ENCODE measurements at places on chromosomes 6 and 20.

GRCh38 chr6:164749221-164750064 lies 560.0 kb downstream of the C6orf118 start:
- peak; percentile 1 for DNase-seq

- DNase-seq, result no peak
These were observed 139.9 kb downstream of the MYB start for GRCh38 chr6:135320721-135321621.

GRCh38 chr6:15458021-15458459 lies 204.8 kb downstream of the DTNBP1 start:
- DNase-seq, result no peak

DNA sequence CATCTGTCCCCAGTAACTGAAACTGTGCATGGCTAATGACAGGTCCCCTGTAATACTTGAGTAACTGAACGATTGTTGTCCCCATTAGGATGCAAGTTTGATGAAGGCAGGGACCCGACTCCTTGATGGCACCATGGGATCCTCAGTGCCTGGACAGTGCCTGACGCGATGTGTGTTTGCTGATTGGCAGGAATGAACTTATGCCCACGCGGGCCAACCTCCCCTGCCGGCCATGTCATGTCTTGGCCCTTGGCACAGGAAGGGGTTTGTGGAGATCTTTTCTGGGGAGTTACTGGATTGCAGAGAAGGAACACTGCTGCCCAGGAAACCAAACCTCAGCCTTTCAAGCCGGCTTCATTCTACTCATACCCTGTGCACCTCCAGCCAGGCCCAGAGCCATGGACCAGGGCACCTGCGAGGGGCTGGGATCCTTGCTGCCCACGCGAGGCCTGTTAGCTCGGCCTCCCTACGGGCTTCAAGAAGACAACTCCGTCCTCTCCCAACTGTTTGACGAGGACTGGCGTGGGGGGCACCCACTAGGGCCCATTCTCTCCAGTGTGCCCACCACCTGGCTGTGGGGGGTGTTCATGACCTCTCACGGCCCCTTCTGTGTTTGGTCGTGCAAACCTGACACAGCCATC lies 147.8 kb downstream of the ZMYND8 start:
- DNase-seq, result no peak

DNA sequence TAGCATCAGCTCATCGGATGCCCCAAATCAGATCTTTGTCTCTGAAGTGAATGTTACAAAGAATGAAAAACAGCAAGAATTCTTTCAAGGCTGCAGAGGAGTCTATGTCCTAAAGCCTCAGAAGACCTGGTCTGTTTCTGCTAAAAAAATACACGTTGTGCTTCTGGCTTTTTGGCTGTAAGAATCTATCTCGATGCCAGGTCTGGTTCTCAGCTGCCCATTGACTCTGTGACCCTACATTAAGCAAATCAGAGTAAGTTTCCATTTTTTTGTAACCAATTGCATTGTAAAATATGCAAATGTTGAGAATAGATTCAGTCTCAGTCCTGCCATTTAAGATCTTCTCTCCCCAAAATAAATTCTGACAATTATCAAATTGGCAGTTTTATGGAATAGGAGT lies 705.4 kb downstream of the RFPL4B start:
- no peak for DNase-seq

DNA sequence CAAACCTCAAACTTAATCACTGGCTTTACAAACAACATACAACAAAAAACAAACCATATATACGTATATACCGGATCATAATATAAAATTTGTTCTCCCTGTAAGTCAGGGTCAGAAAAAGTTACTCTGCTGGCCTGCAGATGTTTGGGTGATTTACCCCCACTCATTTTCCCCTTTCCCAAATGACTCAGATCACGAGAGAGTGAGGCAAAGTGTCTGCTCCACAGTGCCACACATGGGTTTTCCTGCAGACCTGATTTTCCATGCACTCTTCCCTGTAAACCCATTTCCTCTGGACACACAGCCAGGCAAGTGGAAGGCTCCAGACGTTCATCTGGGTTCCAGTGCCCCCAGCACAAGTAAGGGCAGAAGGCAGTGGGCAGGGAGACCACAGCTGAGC lies 23.5 kb downstream of the GFOD1 start:
- DNase-seq, result no peak

GRCh38 chr6:7806711-7807110 lies 80.8 kb downstream of the BMP6 start:
- DNase-seq, result peak; percentile 32

DNA sequence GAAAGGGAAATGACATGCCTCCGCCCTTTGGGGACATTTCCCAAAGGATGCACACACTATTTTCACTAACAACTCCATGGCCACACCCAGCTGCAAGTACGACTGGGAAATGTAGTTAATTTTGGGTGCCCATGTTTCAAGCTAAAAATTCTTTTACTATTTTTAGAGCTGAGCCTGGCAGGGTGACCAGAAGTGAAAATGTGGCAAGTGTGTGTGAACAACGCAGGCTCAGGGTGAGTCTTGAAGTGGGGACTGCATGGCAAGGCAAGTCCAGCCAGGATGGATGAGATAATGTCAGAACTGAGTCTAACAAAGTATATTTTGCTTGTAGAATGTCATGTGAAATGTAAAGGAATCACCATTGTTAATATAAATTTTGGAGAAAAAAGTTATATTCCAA lies 17.0 kb upstream of the CD109 start:
- no peak for DNase-seq

DNA sequence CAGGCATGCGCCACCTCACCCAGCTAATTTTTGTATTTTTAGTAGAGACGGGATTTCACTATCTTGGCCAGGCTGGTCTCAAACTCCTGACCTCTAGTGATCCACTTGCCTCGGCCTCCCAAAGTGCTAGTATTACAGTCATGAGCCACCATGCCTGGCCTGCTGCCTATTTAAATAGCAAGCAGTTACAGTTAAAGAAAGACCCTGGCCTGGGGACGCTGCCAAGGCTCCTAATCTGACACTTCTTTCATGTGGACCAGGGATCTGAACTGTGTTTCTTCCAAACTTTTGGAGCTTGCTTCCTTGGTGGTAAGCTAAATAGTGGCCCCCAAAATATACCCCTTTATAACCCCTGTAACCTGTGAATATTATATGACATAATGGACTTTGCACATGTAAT lies 15.3 kb downstream of the PPARD start:
- no peak for DNase-seq

GRCh38 chr20:2485661-2486060 lies 15.1 kb upstream of the SNRPB start:
- no peak for DNase-seq

DNA sequence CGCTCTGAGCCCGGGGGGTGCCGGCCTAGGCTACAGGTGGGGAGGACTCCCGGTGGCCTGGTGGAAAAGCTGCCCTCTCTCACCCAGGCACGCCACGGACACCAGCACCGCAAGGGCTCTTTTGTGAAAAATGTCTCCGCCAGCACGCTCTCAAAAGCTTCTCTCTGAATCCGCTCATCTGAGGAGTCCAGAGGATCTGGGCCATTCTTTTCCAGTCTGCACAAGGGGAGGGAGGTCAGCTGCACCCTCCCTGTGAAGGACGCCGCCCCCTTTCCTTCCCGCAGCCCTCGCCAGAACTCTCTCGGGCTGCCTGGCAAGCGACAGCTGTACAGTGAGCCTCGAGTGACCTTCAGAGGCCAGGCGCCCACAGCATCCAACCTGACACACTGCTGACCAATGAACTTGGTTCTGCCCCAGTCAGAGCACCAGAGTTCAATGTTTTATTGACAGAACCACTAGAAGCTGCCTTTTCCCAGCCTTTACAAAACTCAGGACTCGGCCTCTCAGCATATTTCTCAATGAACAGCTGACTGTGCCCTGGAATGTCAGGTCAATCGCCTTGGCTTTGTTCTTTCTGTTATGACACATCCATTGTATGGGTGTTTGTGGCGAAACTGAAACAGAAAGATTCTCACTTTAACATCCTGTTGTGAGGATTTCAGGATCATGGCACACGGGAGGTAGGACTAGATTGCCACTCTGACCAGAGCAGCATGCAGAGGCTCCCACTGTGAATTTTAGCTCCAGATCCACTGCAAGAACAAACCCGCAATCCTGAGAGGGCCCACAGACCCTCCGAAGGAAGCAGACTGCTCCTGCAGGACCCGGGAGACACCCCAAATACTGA lies 26.7 kb downstream of the SERPINB9 start:
- DNase-seq, result peak; percentile 91

GRCh38 chr20:25139029-25139705 lies 56.3 kb upstream of the ENTPD6 start:
- DNase-seq, result peak; percentile 42

GRCh38 chr6:6942831-6943230 lies 164.9 kb upstream of the RREB1 start:
- no peak for DNase-seq

- DNase-seq, result no peak
These were observed at the start of gene SLC17A9 for GRCh38 chr20:62952373-62952967. SLC17A9 (plus strand) TSS chr20:62952709; CDS start chr20:62952831, 122 bp downstream.

DNA sequence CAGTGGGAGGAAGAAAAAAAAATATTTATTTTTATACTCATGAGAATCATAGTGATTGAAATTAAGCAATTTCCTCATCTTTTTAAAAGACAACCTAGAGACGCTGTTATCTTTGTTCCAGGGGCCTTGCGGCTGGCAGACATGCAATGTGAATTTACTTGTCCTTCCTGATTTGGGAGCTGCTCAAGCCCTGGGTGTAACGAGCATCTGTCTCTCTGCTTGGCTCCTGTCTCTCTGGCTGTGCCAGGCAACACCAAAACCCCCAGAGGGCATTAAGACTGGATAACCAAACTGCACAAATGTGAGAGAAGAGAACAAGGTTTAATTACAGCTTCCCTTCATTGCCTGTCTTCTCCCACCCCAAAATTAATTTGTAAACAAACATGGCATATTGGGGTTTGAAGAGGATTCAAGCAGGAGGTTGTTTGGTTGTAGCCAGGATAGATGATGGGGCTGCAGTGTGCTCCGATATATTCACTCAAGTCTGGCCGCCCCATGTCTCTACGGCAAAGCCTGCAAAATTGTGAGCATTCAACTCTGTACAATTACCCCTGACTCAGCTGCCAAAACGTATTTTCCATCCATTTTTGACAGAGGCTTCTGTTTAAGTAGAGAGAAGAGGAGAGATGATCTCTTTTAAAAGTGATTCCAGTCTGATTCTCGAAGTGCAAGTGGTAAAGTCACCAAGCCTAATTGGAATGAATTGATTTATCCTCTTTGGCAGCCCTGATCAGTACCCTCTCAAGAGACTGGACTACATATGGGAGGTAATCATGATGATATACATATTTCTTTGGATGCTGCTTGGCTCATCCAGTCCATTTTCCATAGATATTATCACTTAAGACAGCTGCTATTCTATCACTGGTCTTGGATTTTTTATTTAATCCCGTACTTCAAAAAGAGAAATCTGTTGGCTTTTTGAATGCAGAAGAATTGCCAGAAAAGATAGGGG lies 170.2 kb downstream of the SLC24A3 start:
- no peak for DNase-seq

- DNase-seq, result no peak
These were observed 99.7 kb downstream of the BMP7 start for GRCh38 chr20:57166568-57167291.

DNA sequence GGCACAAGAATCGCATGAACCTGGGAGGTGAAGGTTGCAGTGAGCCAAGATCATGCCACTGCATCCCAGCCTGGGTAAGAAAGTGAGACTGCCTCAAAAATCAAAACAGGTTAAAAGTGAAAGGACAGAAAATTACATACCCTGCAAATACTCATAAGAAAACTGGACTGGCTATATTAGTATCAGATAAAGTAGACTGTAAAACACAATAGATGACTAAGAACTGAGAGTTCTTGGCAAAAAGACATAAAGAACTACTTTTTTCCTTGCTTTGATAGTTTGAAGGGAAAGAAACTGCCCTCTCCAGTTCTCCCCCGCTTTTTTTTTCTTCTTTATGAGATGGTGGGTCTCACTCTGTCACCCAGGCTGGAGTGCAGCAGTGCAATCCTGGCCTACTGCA lies 17.0 kb downstream of the SNX3 start:
- no peak for DNase-seq

GRCh38 chr20:51303731-51304670 lies 238.5 kb downstream of the NFATC2 start:
- no peak for DNase-seq

DNA sequence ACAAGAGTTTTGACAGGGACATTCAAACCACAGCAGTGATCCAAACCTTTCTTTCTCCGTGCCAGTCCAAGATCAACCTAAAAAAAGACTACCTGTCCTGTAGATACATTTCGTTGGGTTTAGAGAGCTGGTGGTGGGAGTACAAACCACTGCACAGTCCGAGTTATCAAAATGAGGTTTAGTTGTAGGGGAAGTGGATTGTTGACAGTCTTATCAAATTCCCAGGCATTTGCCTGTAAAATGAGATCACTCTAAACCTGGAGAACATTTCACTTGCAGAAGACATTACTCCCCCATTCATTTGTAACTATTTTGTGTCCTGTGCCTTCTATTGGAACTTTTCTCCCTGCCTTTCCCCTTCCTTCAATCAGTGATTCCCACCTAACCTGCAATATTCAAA lies 469.6 kb upstream of the JARID2 start:
- DNase-seq, result no peak

- no peak for DNase-seq
These were observed 215.1 kb downstream of the ERMARD start for GRCh38 chr6:169966312-169967181.
